Activated T-helper 1 cell treated with anti-CD3 and anti-CD28 coated beads, Interleukin-12 subunit alpha, Interleukin-12 subunit beta, Interleukin-2, Interleukin-4 antibody, amounts not matched to agents 30 ng/mL and 10 ng/mL and 1 ng/mL, durations not matched to agents 14 hours and 24 hours and 36 hours (primary cell): ENCODE measurements at places on chromosomes 11 and 22. TPM values are rescaled to one million over a fixed set of nuclear protein-coding genes. Genes with fewer than 3 reads are reported as not detected.

The GAL gene
- total RNA-seq: 0.65 and 0.91 TPM in 2 replicates

The UQCC3 gene
- total RNA-seq: 8.9 and 11.4 TPM in 2 replicates

The MGAT3 gene
- 1.2 TPM in 2 replicates for total RNA-seq

DNA sequence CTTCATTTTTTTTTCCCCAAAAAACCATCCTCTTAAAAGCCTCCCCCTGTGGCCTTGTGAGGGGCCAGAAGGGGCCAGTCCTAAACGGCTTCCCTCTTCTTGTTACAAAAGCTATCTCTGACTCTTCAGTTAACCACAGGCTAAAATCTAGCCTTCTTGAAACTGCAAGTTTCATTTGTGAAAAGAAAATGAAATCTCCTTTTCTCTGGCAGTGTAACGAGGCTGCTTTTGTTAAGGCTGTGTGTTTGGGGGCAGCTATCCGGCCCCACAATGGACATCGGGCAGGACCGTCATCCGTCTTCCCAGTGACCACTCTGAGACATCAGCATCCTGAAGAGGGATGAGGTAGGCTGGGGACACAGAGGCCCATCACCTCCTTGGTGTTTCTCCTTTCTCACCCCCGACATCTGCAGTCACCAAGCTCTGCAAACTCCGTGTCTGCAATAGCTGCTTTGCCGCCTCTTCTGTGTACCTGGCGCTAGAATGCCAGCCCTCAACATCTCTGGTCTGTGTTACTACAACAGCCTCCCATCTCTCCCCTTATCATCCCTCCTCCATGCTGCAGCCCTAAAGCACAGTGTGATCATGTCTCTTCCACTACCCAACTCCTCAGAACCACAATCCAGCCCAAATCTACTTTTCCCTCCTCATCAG is 94.0 kb downstream of the RCN1 start:
- peaks cover 5% of the 10 kb centered on the region for H3K27me3 ChIP-seq
- H3K36me3 ChIP-seq: no peaks in the 10 kb centered on the region
- H3K27ac ChIP-seq: peak overlapping the region; percentile 41
- no peak for DNase-seq

- no peak overlapping the region for H3K4me3 ChIP-seq
- no peaks in the 10 kb centered on the region for H3K36me3 ChIP-seq
- H3K27me3 ChIP-seq: peaks cover 18% of the 10 kb centered on the region
- peaks cover 15% of the 10 kb centered on the region for H3K4me1 ChIP-seq
- H3K27ac ChIP-seq: no peak overlapping the region
These were observed 81.6 kb downstream of the ZC3H12C start for GRCh38 chr11:110174645-110175310.
